ENCODE measurements at places on chromosomes 4 and X.

- DNase-seq: peak; percentile 84
Observed at GRCh38 chr4:125315576-125316400, 1.0 kb downstream of the FAT4 start.

- peak; percentile 99 for DNase-seq
Observed at GRCh38 chr4:54082168-54082567, 17.8 kb upstream of the CHIC2 start.

- no peak for DNase-seq
Observed at GRCh38 chr4:2251795-2252529, 9.9 kb downstream of the MXD4 start.

GRCh38 chrX:110012818-110013485, 10.0 kb downstream of the TMEM164 start:
- DNase-seq: no peak

- peak; percentile 80 for DNase-seq
Observed at GRCh38 chr4:18689308-18690115, 668.0 kb upstream of the LCORL start.

DNA sequence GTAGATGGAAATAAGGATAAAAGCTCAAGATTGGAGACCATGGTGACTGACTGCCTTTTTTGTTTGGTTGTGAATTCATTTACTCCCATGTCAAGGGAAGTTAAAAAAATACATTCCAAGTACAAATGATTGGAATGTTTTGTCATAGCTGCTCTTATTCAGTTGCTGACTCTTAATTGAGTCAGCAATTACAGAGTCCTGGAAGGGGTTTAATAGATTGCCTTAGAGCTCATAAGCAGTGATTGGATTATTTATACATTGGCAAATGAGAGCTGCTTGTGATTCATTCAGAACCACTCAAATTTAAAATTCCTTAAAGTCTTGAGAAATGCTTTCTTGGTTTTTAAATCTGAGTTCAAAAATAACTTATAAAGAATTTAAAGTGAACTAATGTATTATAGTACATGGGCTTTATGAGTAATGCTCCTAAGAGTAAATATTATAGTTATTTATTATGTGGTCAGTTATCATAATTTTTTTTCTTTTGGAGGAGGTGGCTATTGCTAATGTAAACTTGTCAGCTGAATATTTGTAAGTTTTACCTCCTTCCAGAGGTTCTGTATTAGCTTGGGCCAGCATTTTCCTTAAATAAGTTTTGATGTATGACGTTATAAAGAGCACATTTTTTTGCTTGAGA, 13.6 kb downstream of the JADE1 start:
- DNase-seq: peak; percentile 87

GRCh38 chr4:16026160-16026761, 57.6 kb downstream of the PROM1 start:
- peak; percentile 76 for DNase-seq

DNA sequence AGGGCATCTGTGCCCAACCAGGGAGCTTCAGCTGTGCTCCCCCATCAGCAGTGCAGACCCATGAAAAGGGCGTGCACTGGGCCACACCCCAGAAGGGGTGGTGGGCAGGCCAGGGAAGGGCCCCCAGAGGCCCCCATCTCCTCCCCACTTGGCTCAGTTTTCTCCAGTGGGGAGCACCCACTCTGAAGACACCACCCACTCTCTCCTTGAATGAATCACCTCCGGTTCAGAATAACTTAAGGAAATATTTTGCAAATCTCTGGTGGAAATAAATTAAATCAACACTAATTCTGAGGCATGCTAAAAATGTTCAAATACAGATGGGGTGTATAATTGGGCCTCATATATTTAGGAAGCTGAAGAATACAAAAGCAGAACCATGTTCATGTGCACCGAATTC, 41.3 kb upstream of the PPP2R2C start:
- DNase-seq: no peak

DNA sequence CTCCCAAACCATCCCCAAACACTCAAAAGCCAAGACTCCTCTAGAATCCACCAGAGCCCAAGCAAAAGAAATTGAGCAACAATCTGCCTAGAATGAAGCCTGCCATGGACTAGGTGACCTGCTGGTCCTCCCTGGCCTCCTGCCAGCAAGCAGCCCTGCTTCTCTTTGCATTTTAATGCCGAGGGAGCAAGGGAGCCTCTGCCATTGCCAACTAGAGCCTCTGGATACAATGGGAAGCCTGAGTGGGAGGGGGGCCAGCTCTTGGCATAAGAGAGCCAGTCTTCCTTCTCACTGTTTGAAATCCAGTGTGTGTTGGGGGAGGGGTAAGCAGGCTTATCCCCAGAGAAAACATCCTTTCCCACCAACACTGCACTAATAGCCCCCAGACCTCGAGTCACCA, 1.5 kb upstream of the GDPD2 start:
- no peak for DNase-seq

DNA sequence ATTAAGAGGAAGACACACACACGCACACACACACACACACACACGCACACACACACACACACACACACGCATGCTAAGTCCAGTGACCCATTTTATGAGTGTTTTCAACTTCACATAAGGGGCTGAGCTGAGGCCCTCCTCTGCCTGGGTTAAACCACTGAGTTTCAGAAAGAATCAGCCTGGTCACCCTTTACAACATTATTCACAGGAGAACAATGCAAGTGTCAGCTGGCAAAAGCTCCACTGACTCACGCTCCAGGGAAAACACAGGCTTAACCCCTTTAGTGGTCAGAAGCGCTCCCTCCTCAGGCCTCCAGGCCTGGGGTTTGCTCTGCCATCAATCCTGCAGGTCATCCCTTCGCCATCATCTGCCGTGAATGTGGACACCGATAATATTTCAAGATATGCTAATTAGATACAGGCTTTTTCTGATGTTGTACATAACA, 46.9 kb downstream of the ACOX3 start:
- peak; percentile 98 for DNase-seq

- peak; percentile 59 for DNase-seq
Observed at GRCh38 chr4:153115322-153116290, 88.6 kb upstream of the TRIM2 start.

DNA sequence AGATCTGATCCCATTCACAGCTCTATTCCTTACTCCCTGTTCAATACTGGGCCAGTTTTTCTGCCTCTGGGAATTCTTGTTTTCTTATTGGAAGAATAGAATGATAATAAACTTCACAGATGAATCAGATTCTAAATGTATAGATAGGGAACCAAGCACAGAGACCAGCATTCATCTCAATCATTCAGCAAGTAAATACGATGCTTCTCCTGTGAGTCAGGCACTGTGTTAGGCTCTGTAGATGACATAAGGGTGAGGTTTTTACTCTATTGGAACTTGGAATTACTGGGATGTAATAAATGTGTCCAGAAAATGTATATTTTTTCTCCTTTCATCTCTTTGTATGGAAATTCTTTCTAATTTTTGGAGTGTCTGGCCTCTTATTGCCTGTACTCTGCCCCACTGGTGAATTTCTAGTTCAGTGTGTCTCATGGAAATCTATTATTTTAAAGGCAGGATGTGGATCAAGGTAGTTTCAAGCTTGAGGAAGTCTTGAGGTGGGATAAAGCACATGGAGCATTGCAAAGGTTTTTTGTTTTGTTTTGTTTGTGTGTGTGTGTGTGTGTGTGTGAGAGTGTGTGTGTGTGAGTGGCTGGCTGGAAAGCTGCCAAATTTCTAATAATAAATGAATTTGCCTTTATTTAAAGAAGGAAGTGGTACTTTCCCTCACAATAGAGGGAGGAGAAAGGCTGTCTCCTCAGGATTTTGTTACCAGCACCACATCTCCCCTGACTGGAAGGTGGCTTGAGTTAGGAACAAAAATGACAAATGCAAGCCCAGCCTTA, 117.9 kb upstream of the HS3ST1 start:
- no peak for DNase-seq

DNA sequence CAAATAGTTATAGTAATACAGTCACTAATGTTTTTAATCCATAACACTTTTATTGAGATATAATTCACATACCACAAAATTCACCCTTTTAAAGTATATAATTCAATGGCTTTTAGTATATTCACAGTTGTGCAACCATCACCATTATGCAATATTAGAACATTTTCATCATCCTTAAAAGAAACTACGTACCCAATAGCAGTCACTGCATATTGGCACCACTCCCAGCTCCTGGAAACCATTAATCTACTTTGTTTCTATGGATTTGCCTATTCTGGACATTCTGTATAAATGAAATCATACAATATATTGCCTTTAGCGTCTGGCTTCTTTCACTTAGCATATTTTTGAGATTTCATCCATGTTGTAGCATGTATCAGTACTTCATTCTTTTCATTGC, 99.3 kb downstream of the AMMECR1 start:
- peak; percentile 63 for DNase-seq

- peak; percentile 73 for DNase-seq
Observed at GRCh38 chr4:126957556-126957955, 675.2 kb upstream of the INTU start.

- peak; percentile 44 for DNase-seq
Observed at GRCh38 chr4:94588896-94589693, 137.4 kb downstream of the PDLIM5 start.

DNA sequence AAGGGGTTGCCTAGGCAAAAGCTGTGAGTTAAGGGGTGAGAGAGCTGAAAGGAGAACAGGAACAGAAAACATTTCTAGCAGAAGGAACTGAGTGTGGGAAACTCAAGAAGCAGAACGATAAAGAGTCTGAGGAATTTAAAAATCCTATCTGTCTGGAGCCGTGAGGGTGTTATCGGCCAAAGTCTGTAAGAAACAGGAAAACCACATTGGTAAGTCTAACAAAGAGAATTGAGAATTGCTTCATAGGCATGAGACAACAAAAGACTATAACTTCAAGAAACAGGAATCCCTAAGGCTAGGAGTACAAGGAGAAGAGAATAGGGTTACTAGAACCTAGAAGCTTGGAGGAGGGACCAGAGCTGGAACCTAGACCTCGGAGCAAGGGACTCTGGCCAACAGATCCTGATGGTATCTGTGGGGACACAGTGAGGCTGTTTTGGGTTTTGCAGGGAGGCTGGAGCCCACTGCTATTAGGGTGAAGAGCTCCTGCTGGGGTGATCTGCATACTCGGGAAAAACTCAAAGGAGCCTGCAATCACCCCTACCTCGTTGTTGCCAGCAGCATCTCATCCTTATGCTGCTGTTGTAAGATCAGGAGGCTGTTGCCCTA, 175.6 kb downstream of the FBXO8 start:
- DNase-seq: no peak

- DNase-seq: no peak
Observed at GRCh38 chrX:681989-682388, 51.4 kb downstream of the SHOX start.

- DNase-seq: peak; percentile 90
Observed at GRCh38 chr4:119041951-119042560, 93.6 kb upstream of the MYOZ2 start.

Measured in foreskin fibroblast (primary cell).